ENCODE measurements at places on chromosomes 5 and 9.

GRCh38 chr9:70923961-70924360 lies 197.5 kb downstream of the TRPM3 start:
- DNase-seq, result no peak

DNA sequence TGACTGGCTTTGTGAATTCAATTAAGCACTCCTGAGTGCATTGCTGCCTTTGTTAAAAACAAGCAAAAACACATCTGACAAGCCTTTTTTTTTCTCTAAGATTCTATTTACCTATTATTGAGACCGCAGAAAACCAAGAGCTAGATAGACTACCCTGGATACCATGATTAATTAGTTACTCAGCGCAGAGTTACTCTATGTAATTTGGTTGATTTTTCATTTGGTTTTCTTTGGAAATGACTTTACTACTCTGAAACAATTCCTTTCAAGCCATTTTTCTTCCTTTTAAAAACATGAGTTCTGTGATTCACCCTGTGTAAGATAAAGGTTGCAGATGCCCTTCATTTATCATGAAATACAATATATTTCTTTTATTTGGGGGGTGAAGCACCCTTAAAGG lies 421.6 kb upstream of the PIK3R1 start:
- no peak for DNase-seq

GRCh38 chr5:1464096-1464446 lies 18.8 kb upstream of the SLC6A3 start:
- no peak for DNase-seq

- no peak for DNase-seq
These were observed 54.3 kb downstream of the CSNK1A1 start for GRCh38 chr5:149496917-149497316.

DNA sequence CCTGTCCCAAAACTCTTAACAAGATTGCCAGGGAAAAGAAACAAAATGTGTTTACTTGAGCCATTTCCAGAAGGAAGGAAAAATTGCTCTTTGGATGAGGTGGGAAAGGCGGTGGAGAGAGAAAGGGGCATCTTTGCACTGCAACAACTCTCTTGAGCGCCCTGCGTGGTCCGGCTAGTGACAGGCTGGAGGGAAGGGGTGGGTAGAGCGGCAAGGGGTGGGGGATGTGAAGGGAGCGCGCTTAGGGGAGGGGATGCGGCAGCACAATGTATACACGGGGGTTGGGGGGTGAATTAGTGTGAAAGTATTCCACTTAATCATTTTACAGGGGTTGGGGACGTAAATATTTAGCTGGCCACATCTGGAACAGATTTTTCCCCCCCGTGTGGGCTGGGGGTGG lies 1.3 kb downstream of the FGF10 start:
- no peak for DNase-seq

- no peak for DNase-seq
These were observed 118.4 kb downstream of the CTNND2 start for GRCh38 chr5:11785771-11786352.

- no peak for DNase-seq
These were observed 13.8 kb downstream of the PCDHB15 start for GRCh38 chr5:141258948-141259347.

GRCh38 chr5:5306696-5307095 lies 115.8 kb upstream of the ICE1 start:
- DNase-seq, result peak; percentile 92

DNA sequence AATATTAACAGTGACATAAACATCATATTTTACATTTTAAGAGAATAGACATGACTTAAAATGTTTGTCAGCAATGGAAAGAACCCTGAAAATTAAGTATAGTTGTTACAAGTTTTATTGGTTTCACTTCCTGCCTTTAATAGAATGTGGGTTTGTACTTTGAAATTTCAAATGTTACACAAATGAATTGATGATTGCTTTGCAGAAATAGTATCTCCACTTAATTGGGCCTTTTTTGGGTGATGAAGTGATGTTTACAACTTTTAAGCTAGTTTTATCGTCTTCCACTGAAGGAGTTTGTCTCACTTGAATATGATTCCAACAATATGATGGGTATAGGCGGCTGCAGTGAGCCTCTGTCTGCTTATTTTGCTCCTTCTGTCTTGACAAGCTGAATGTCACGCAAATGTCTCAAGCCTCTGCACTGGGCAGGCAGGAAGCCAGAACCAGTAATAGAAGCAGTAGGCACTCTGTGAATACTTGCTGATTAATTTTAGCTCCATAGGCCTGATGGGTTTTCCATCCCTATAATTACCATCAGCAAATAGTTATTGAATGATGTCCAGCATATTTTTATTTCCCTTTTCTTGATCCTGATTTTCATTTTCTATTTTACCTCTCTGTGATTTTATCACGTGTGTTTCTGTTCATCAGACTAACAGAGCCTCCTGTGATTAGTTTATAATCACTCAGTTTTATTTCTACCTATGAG lies 10.6 kb upstream of the NR3C1 start:
- no peak for DNase-seq
